Vagina (tissue), 2 donors: ENCODE measurements at places on chromosomes 3 and 15.

- DNase-seq, result no peak
Observed at GRCh38 chr15:70063261-70063925, 34.3 kb downstream of the TLE3 start.

- DNase-seq, result no peak
Observed at GRCh38 chr3:58375254-58375653, 42.6 kb downstream of the PXK start.

GRCh38 chr3:46406788-46407611 is at the start of the genes CCR5AS and CCRL2:
CCR5AS (minus strand) TSS chr3:46407066.
CCRL2 (plus strand) TSS chr3:46407259; CDS start chr3:46408080, 821 bp downstream.
- DNase-seq, result no peak

GRCh38 chr15:73906346-73907034 is 19.8 kb upstream of the LOXL1 start:
- DNase-seq, result no peak
